Natural killer cell (primary cell): ENCODE measurements at places on chromosomes 3 and 15.

DNA sequence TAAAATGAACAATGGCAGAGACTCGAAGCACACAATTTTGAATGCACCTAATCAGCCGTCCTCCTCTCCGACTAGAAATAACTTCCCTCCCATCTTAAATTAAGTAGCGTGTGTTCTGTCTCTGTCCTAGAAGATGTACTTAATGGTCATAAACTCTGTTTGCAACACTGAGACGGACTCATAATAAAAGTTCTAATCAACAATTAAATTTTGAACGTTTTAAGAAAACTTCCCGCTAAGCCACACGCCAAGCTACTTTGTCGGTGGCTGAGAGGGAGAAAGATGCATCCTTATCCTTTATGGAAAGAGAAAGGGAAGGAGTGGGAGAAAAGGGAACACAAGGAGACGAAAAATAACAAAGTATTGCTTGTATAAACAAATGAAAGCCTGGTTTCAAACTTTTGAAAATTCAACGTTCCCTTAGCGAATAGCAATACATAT, 989 bp downstream of the GNB4 start:
- H3K36me3 ChIP-seq = no peaks in the 10 kb centered on the region
- peak overlapping the region; percentile 61 for H3K4me3 ChIP-seq
- no peak for DNase-seq

- no peak overlapping the region for H3K4me3 ChIP-seq
- H3K27ac ChIP-seq = no peak overlapping the region
- peaks cover 4% of the 10 kb centered on the region for H3K4me1 ChIP-seq
- H3K27me3 ChIP-seq = no peaks in the 10 kb centered on the region
- DNase-seq = no peak
Observed at GRCh38 chr15:55527150-55527549, 19.1 kb upstream of the DNAAF4 start.

GRCh38 chr3:30162579-30162978, 443.8 kb upstream of the TGFBR2 start:
- no peak for DNase-seq
- no peak overlapping the region for H3K4me3 ChIP-seq
- H3K4me1 ChIP-seq = no peaks in the 10 kb centered on the region
- H3K27me3 ChIP-seq = no peaks in the 10 kb centered on the region

GRCh38 chr3:50627407-50628051, 10.6 kb downstream of the MAPKAPK3 start:
- H3K36me3 ChIP-seq = peaks cover 4% of the 10 kb centered on the region
- H3K27me3 ChIP-seq = no peaks in the 10 kb centered on the region
- no peak overlapping the region for H3K4me3 ChIP-seq
- no peak for DNase-seq
- H3K27ac ChIP-seq = no peak overlapping the region

DNA sequence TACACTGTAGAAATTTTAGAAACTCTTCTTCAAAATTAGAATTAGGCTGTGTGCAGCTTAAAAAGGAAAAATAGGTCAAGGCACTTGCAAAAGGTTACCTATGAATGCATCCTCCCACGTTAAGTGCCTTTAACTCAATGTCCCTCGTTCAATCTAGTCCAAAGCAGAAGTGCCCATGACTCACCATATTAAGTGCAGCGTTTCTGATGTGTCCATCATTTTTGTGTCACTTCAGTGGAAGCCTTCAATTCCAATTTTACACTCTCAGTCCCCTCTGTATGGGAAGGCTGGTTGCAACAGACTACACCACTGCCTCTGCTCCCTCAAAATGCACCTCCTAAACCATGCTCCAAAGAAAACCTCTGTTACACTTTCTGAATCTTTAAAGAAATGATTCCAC, 53.4 kb downstream of the FOXB1 start:
- no peaks in the 10 kb centered on the region for H3K4me1 ChIP-seq
- no peak overlapping the region for H3K4me3 ChIP-seq
- no peaks in the 10 kb centered on the region for H3K27me3 ChIP-seq
- DNase-seq = no peak
- H3K27ac ChIP-seq = no peak overlapping the region

DNA sequence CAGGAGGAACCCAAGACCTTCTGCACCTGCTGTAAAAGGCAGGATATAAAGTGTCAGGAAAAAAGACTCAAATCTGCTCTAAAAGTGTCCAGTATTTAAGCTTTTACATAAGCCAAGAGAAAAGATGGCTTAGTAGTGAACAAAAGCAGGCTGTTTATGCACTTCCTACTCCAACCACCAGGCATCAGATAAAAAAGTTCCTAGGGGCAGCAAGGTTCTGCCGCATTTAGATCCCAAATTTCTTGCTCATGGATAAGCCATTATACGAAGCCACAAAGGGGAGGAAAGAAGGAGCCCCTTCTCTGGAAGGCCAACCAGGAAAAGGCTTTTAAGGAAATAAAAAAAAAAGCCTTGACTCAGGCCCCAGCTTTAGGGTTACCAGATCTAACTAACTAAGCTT, 10.6 kb upstream of the SLC9C1 start:
- H3K27ac ChIP-seq = no peak overlapping the region
- peak; percentile 22 for DNase-seq
- no peak overlapping the region for H3K4me3 ChIP-seq
- no peaks in the 10 kb centered on the region for H3K36me3 ChIP-seq
- H3K4me1 ChIP-seq = peaks cover 9% of the 10 kb centered on the region
- no peaks in the 10 kb centered on the region for H3K27me3 ChIP-seq
